ENCODE measurements at places on chromosomes 1 and 21. TPM values are rescaled to one million over a fixed set of nuclear protein-coding genes. Genes with fewer than 3 reads are reported as not detected.

GRCh38 chr1:63873751-63874150 is 99.9 kb downstream of the ROR1 start:
- no peak for ATAC-seq

- ATAC-seq: no peak
Measured at GRCh38 chr21:44092211-44092610, 15.0 kb upstream of the PWP2 start.

Gene C2CD2
- 11.4 TPM for total RNA-seq

GRCh38 chr1:214281720-214282629 is 1.0 kb downstream of the SMYD2 start:
- ATAC-seq: peak; percentile 43

Gene CA6
- total RNA-seq: not detected

DNA sequence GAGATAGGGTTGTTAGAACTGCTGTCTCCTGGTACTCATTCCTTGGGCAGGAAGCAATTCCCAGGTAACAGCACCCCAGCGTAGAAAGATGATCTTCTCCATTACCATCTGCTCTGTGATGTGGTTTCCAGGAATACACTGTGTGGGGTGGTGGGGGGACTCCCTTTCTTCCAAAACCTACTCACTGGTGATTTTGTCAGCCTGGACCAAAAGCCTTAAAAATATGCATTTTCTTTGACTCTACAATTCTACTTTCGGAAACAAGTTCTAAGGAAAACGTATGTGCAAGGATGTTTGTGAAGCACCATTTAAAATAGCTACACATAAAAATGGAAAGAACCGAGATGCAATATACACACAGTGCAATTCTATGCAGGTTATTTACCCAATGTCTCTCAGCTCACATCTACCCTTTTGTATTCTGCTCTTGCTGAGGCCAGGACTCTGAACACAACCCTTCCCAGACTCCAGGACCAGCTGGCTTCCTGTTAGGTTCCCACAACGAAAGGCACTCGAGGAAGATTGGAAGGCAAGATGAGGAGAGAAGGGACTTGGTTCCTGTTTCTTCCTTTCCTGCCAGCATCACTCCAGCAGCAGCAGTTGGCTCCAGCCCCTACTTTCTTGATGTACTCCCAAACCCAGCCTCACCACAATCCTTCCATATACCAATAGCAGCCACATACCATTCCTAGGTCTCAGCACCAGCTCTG is 33.0 kb upstream of the GJB5 start:
- no peak for ATAC-seq

DNA sequence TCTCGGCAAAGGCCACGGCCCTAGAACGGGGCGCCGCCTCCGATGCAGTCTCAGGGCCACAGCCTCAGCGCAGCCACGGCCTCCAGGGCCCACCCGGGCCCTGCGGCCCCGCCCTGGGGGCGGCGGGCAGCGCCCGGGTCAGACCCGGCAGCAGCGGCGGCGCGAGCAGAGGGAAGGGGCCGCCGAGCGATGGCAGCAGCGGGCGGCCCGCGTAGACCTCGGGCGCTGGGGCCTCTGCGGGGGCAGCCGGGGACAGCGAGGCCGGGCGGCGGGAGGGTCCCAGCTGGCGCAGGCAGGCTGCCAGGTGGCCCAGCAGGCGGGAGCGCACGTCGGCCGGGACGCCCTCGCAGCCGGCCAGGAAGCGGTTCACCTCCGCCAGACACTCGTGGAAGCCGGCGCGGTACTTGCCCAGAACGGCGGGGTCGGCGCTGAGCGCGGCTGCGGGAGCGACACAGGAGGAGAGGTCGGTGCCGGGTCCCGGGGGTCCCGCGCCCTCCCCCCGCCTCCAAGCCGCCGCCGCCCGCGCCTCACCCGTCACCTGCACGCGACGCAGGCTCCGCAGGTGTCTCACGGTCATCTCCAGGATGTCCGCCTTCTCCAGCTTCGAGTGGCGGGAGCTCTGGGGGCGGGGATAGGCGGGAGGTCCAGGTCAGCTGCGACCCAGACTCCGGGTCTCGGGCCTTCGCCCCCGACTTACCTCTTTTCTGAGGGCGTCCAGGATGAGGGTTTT is 737 bp downstream of the HES4 start:
- no peak for ATAC-seq

DNA sequence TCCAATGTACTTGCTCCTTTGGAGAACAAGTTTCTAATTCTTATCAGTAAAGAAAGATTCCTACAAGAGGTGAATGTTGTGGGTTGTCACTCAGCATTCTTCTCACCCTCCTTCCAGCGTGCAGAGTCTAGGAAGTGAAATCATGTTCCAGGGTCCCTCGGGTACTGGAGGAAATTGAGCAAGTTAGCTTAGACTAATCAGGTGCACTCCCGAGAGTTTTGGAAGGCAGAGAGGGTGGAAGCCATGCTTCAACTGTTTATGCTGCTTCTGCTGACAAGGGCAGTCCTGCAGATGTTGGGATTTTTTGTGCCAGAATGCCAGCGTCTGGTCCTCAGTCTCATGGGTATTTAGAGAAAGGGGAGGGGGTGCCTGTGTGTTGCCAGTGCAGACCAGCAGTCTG is 5.3 kb upstream of the C1orf115 start:
- ATAC-seq: no peak

DNA sequence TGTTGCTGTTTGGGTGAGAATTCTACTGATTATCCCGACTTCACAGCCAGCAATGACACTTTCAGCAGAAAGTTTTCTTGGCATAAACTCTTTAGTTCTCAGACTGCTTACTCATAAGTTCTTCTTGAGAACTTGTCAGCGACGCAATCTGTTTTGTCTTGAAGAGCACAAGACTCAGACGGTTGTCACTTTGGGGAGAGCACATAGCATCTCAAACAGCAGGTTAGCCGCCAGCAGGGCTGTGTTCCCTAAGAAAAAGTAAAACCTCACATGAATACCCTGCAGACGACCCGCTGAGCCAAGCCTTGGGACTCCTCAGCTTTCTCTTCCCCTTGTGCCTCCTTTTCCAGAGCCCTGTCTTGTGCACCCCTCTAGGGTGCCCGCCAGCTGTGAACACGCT is 11.4 kb downstream of the AGMAT start:
- peak; percentile 19 for ATAC-seq

Gene DUSP12
- total RNA-seq: 13.0 TPM

DNA sequence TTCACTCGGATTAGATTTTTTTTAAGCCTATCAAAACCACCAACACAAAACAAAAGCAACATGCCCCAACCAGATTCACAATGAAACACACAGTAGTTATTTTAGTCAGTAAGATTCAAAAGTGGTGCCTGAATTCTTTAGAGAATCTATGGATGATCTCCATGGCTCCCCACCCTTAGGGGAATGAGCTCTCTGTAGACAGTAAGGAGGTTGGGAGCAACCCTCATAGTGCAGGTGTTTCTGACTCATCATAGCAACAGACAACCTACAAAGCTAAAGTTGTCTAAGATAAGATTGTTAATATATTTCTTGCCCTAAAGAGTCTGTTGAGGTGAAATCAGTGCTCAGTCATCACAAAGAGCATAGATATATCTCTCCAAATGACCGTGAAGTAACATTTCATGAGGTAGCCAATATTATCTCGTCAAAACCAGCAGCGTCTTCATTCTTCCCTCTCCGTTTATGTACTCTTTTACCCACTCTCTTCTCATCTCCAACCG is 78.3 kb downstream of the ADAMTS1 start:
- no peak for ATAC-seq

GRCh38 chr1:100924212-100924611 is 28.3 kb downstream of the SLC30A7 start:
- ATAC-seq: no peak

DNA sequence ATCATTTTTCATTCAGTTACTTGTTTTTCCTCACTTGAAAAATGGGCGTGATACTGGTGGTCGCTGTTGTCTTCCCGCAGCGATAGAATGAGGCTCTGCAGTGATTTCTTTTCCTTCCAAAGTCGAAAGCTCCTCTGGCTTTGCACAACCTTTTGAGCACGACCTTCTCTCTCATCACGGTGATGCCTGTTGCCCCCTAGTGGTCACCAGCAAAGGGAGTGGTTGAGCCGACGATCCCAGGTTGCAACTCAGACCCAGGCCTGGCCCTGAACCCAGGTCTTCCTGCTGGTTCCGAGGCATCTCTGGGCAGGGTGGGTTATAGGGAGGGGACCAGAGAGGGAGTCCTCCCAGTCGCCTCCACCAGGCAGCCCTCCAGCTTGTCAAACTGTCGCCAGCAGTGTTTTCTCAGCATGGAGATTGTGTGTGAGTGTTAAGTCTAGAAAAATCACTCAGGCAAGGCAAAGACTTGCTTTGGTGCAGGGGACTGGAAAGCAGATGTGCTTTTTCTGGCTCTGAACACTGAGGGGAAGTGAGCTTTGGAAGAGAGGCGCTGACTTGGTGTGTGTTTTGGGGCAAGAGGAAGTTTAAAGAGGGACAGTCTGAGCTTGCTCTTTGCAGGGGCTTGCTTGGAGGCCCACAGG is 285.3 kb downstream of the CAMTA1 start:
- ATAC-seq: peak; percentile 64

DNA sequence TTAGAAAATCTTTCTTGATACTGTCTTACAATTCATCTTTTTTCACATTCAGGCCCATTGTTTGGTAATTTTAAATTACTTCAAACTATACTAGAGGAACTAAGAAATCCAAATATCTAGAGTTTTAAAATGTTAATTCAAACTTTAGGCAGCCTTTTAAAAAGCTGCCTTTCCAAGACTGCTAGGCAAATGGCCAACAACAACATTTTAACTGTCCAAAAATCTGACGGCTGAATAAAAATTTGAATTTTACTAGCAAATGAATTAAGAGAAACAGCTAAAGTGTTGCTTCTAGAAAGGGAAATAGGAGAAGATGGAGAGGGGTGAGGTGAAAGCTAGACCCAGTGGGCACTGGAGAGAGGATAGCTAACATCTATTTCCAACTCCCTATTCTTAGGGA is 17.2 kb downstream of the DPYD start:
- ATAC-seq: no peak

DNA sequence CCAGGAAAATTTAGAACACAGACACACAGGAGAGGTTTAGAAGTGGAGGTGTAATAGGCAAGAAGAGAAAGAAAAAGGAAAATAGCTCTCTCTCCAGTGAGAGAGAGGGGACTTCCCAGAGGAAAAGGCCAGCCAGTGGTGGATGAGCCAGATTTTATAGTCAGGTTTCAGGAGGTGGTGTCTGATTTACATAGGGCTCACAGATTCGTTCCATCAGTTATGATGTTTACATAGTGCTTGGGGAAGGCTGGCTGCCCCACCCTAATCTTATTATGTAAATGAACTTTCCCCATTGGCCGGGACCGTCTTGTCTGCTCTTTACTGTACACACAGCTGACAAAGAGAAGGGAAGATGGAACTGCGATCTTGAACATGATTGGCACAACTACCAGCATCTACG is 797.3 kb downstream of the PLA2G4A start:
- ATAC-seq: no peak

GRCh38 chr1:25668931-25669573 is 52.5 kb downstream of the MAN1C1 start:
- no peak for ATAC-seq

DNA sequence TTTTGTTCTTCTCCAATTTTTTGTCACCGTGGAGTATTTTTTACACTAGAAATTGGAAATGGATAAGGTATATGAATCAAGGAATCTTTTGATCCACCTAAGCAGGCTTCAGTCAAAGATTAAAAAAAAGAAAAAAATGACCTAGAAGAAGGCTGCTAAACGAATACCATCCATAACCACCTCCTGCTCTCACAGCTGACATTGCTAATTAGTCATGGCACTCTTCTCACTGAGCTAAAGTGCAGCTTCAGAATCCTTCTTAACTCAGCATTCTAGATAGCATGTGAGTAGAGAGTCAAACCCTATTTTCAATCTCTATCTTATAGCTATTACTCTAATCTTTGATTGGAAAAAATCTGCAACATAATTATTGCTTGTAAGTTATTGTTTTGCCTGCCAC is 40.2 kb upstream of the ST6GALNAC5 start:
- no peak for ATAC-seq

DNA sequence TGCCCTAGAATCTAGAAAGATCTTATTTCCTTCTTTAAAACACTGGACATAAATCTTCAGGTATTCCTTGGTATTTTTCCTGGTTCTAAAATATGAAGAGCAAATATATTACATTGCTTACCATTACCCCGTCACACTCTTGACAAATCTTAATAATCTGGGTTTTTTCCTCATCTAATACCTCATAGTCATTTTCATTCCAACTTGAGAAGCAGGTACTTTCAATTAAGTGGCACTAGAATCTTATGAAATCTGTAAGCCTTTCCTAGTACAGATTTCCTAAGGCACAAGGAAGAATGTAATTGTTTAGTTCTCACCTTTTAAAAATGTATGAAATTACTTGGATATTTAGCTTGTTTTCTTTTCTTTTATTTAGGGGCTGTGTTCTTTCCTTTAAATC is 481.5 kb upstream of the ZRANB2 start:
- no peak for ATAC-seq
